ENCODE measurements at places on chromosomes 4 and X.

GRCh38 chr4:142085513-142086292 is 449.3 kb downstream of the IL15 start:
- DNase-seq = peak; percentile 42

DNA sequence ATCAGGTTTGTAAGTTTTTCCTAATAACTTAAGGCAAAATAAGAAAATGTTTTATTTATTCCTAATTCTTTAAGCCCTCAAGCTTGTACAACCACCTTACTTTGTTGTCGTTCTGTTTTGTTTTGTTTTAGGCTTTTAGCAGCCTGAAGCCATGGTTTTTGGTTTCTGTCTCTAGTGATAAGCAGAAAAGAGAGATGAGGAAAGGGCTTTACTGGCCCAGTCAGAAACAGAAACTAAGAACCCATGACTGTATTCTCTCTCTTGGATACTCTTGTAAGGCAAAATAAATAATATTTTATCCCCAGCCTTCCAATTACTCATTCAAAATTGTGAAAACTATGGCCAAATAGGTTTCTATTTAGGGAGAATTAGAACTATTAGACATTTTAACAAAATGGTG is 29.4 kb downstream of the TBC1D19 start:
- no peak for DNase-seq

- DNase-seq = peak; percentile 85
Measured at GRCh38 chrX:24574743-24575142, 72.4 kb downstream of the PCYT1B start.

- no peak for DNase-seq
Measured at GRCh38 chrX:70446380-70447350, 2.0 kb downstream of the DLG3 start.

DNA sequence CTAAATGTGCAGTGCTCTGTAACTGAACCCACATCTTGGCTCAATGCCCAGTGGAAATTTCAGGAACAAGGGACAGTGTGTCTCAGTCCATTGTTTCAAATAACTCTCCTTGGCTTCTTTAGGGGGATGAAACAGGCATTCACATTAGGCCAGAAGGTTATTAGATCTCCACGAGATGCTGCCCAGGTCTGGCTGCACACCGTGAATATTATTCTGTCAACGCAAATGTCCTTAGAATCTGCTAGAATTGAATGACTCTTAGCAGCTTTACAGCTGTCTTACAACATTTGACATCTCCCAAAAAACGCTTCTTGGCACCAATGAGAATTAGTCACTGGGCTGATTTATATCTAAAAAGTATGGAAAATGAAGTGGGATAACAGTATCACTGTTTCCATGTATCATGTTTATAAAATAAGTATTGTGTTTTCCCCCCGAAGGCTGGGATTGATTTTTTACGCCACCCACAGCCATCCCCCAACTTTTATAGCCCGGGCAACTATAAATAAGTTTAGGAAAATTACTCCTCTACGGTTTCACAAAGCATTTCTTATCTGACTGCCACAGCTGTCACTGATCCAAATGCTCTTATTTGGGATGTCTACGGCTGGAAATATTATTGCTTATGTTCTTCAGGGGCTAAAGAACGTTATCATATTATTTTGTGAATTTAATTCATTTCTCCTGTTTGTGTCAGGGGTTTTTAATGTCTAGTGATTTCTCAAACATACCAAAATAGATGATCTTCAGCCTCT is 559.7 kb upstream of the FAT1 start:
- DNase-seq = no peak

GRCh38 chr4:157983300-157983699 is 189.5 kb downstream of the GASK1B start:
- no peak for DNase-seq

DNA sequence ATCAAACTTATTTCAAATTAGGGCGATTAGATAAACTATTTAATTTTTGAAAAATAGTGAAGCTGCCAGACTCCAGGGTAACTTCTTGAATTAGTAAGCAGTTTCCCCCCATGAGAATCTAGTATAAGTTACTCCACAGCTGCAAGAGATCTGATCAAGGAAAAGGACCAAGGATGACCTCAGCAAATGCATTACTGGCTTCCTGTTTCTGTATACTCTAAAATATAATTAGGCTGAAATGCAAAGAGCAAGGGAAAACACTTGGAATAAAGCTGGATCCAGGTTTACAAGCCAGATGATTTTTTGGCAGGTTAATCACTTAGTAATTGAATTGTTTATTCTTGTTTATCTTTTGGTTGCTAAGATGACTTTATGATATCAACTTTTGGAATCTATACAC is 13.4 kb upstream of the P2RY10 start:
- no peak for DNase-seq

GRCh38 chr4:188086858-188087257 is 22.5 kb downstream of the TRIML2 start:
- DNase-seq = no peak

Measured in NCI-H524 (cell line).